ENCODE measurements at places on chromosomes 5 and 9.

- no peak for DNase-seq
Measured at GRCh38 chr5:158409507-158409906, 550.6 kb upstream of the CLINT1 start.

DNA sequence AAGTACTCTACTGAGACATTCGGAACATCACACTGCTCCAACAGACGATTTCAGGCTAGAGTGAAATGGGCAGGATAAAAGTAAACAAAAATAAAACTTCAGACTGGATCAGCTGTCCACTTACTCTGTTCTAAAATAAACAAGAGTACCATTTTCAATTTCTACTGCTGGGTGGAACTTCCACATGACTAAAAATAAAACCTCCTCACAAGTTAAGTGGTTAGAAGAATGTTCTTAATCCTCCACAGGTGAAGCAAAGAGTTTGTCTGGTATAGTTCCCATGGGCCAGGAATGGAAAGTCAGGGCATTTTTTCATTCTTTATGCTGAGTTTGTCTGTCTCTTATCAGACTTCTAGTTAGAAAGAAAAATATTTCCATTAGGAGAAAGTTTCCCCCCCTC lies 15.7 kb downstream of the NUDT12 start:
- no peak for DNase-seq

GRCh38 chr5:170470275-170470674 lies 33.5 kb upstream of the KCNIP1 start:
- no peak for DNase-seq

DNA sequence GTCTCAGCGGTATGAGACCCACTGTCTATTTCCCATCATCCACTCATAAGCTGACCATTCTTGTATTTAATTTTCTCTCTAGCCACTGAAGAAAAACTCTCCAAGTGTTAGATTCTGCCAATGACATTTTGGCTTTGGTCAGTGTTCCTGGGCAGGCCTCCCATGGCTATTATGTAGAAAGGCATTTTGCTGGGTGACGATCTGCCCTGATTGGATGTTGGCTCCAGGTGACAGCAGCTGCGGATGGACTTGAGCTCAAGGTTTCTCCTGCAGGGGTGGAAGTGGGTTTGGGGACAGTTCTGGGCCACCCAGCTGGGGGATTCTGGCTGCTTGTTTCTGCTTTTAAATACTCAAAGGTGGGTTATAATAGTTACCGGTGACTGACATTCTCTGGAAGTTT lies 31.6 kb downstream of the ACSL6 start:
- no peak for DNase-seq

DNA sequence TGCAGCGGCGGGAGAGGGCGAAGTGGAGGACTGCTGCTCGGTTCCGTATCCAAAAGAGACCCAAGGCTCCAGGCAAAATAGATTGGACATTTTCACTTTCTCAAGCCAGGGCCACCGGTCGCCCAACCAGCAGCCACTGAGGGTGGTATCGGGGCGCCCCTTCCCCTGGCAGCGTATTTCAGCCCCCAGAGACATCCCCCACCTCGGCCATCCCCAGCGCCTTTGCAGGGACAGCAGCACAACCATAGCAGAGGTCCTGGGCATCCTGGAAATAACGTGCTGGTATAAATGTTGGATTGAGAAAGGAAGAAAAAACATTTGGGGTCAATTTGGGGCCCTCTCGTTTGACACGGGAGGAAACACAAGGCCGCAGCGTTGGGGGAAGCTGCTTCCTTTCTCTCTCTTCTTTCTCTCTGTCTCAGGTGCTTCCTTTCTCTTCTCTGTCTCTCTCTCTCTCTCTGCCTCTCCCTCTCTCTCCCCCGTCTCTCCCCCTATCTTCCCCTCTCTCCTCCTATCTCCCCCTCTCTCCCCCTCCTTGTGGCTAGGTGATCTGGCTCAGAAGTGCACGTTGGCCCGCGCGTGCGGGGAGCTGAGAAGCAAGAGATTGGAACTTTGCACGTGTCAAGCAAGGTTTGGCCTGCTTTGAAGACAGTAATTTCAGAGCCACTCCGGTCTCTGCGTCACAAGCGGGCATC lies 624 bp upstream of the RETREG1 start:
- DNase-seq, result no peak

DNA sequence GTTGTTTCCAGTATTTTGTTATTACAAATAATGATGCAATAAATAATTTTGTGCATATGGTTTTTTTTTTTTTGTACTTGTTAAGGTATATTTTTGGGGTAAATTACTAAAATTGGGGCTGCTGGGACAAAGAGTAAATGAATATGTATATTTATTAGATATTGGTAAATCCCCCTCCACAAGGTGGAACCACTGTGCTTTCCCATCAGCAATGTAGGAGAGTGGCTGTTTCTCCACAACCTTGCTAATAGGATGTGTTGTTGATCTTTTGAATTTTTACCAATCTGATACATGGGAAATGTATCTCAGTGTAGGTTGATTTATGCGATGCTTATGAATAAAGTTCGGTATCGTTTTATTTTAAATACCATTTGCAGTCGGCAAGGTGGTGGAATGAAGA lies 118.1 kb downstream of the TRPM3 start:
- DNase-seq, result no peak

GRCh38 chr5:1526681-1527131 lies 2.9 kb upstream of the LPCAT1 start:
- no peak for DNase-seq

GRCh38 chr5:177336112-177336511 lies 15.4 kb downstream of the LMAN2 start:
- no peak for DNase-seq

GRCh38 chr5:127814588-127814973 lies 111.4 kb downstream of the CCDC192 start:
- DNase-seq, result no peak

GRCh38 chr5:69374911-69375446 lies 5.4 kb downstream of the RAD17 start:
- no peak for DNase-seq

GRCh38 chr5:107389130-107389774 lies 281.5 kb downstream of the EFNA5 start:
- peak; percentile 68 for DNase-seq

- peak; percentile 72 for DNase-seq
Measured at GRCh38 chr5:31827867-31828266, 188.9 kb downstream of the PDZD2 start.

DNA sequence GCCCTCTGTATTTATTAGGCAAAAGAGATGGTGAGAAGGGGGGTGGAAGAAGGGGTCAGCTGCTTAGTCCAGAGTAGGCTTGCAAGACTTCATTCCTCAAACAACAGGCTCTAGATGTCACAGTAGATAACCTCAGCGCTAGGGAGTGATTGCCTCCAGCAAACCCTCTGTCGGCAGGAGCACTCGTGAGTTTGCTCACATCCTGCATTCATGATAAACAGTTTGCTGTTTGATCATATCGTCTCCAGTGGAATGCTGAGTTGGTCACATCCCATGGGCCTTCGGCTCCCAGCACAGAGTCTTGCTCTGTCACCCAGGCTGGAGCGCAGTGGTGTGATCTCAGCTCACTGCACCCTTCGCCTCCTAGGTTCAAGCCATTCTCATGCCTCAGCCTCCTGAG lies 3.6 kb downstream of the TTC23L start:
- DNase-seq, result no peak

- DNase-seq, result no peak
Measured at GRCh38 chr5:32027093-32027716, 146.9 kb downstream of the GOLPH3 start.

GRCh38 chr9:97591535-97591934 lies 41.6 kb downstream of the TSTD2 start:
- no peak for DNase-seq

DNA sequence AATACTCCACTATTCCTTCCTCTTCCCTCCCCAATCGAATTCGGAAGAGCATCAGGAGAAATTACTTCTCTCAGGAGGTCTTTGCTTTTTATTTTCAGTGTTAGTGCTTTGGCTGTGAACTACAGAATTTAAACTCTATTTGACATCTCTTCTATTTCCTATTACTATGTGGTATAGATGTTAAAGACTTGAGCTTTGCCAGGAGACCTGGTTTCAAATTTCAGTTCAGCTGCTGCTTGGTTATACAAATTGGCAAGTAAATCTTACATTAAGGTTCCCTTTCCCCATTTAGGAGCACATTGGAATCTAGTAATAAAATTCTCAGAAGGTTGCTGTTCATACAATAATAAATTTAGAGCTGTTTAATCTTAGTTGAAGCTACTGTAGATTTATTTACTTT lies 13.1 kb downstream of the UHRF2 start:
- DNase-seq, result peak; percentile 59

- peak; percentile 3 for DNase-seq
Measured at GRCh38 chr5:114223866-114224265, 138.0 kb upstream of the KCNN2 start.

- DNase-seq, result no peak
Measured at GRCh38 chr5:61806491-61807020, 474.5 kb downstream of the ZSWIM6 start.

- no peak for DNase-seq
Measured at GRCh38 chr5:168198359-168198758, 93.1 kb upstream of the WWC1 start.

- DNase-seq, result no peak
Measured at GRCh38 chr9:77131399-77131798, 45.9 kb upstream of the VPS13A start.

DNA sequence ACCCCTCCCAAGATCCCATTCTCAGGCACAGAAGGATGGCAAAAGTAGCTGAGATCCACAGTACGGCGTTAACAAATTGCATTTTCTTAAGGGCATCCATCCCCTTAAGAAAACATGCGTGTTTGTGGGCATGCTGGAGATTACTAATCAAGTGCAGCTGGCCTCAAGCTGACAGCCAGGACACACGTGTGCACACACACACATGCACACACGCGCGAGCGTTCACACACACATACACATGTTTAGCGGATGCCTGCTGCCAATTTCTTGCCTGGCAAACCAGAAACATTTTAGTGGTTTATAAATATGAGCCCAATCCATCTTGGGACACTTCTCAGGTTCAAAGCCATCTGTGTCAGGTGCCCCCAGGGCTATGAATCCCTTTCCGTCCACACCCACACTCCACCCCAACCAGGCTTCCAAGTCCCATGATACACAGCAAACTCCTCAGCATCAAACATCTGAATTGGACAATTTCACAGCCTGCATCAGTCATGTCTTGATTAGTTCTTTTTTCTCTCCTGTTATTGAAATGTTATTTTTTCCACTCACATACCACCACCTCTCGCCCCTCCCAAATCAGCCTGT lies 23.5 kb upstream of the SMIM23 start:
- DNase-seq, result no peak

DNA sequence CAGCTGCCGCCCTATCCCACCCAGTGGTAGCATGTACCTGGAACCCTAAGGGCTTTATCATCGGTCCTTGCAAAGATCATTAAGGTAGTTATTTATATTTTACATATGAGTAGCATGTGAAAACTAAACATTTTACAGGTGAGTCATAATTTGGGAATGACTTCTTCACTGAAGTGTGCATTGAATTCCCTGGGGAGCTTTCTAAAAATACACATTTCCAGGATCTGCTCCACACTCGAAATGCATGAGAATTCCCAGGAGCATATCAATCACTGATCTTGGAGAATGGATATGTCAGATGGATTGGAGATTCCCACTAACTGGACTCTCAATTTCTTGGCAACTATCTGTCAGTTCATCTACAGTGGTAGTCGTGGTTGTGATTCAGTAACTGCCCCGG lies 717.5 kb downstream of the IRX1 start:
- DNase-seq, result no peak

DNA sequence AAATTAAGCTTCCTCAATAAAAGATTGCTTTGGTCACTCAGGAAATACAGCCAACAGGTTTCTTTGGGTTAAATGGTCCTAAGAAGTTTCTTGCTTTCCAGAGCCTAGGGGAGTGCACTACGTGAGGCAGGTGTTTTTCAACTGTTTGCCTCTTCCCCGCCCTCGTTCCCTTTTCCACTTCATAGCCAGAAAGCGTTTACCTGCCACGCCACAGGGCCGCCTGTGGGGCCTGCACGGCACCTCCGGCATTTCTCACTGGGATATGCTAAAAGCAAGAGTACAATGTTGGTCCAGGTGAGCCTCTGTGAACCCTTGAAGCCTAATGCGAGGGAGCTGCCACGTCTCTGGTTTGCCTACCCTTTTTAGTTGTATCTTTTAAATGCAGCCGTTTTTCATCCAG lies 167.6 kb upstream of the OTULINL start:
- no peak for DNase-seq

GRCh38 chr9:118336943-118337330 lies 632.7 kb downstream of the TLR4 start:
- no peak for DNase-seq

DNA sequence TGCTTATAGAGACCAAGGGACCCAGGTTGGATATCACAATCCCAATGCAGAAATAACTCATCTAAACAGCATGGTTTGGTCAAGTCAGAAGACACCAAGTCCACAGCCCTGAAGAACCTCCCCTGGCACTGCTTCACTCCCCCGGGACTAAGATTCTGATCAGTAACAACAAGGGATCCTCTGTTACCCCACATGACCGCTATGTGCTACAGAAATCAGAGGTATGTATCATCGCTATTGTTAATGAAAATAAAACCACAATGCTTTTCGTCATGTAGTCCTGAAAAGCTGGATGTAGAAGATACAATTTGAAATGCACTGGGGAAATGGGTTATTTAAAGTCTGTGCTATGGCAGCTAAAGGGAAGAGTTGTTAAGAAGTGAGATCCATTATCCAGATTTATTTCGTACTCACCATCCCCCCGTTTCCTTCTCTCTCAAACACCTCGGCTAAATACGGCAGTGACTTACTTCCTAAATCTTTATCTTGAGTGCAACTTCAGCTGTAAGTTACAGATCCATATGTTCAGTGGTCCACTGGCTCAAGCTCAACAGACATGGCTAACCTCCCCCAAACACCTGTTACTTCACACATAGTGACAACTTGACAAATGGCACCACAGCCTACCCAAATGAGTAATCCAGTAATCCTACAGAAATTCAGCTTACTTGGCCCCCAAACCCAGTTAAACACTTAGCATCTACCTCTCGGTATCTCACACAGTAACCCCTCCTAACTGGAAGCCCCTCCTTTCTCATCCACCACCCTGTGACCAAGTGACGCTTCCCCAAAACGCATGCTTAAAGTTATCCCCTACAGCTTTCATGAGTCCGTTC lies 129.2 kb downstream of the MYO10 start:
- DNase-seq, result no peak

DNA sequence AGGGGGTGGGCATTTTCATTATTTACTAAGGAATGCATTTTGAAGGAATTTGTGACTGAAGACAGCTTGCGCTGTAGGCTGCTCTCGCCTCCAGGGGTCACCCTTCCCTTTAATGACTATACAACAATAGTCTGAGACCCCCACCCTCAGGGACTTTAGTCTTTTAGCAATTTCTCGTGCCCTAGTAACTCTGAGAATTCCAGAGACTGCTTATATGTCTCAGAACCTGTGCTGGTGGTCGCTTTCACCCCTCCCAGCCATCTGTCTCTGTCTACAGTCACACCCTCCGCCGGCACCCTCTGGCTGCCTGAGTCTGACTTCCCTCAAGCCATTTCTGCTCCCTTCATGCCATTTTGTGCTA lies 671.4 kb downstream of the NR2F1-AS1 start:
- peak; percentile 35 for DNase-seq

DNA sequence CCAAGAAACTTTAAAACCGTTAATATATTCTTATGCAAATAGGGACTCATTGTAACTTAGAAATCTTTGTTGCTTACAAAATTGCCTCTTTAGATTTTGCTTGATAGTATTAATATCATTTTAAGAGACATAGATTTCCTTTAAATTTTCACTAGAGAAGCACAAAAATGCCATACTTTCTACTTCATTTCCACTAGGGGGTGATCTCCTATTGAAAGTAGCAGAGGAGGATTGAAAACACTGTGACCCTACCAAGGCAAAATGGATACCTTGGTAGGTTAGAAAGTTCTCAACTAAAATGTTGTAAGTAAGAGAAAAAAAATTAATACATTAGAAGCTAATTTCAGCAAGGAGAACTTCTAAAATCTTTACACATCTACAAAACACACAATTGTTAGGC lies 204.9 kb downstream of the CHSY3 start:
- peak; percentile 57 for DNase-seq

Measured in astrocyte of the spinal cord (primary cell).